ENCODE measurements at places on chromosomes 7 and 10.

GRCh38 chr10:110209926-110210673 lies 2.7 kb downstream of the MXI1 start:
- DNase-seq: no peak

DNA sequence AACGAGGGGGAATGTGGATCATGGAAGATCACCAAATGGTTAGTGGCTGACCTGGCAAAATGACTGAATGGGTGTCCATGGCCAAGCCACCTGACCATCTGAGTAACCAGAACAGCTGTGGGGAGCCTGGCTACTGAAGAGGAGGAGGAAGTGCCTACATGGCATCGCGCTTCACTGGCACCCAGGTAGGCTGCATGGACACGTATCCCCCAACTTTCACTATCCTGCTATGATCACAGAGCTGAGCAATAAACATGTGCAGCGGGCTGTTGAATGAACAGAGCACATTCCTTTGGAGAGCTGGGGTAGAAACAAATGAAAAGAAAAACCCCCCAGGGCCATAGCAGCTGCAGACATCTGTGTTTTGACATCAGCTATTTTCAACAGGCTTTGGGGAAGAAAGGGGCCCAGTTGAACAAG lies 6.5 kb downstream of the AKR1B1 start:
- no peak for DNase-seq

- no peak for DNase-seq
Observed at GRCh38 chr10:11530806-11531205, 80.6 kb downstream of the USP6NL start.

GRCh38 chr10:86392723-86393094 lies 26.1 kb upstream of the GRID1 start:
- no peak for DNase-seq

DNA sequence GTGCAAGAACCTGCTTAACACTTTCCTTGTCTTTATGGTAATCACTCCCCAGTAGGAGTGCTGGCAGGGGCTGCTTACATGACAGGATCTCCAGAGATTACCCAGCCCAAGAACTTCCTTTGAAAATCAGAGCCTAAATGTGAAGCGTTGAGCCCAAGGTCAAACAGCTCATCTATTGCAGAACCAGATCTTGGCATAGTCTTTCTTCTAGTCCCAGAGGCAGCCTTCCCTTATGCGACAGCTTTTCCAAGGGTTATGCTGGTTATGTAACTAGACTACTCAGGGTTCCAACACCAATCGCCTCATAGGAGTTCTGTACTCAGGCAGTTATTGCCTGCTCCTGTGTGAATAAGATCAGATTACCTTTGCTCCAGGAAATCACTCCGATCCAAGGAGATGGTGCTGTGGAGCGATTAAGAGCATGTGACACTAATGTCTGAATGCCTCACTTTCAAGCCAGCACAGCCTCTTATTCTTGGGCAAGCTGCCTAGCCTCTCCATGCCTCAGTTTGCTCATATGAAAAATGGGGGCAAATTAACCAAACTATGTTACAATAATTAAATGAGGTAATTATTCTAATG lies 8.4 kb upstream of the LGI1 start:
- peak; percentile 44 for DNase-seq

GRCh38 chr10:118311505-118311904 lies 30.6 kb downstream of the FAM204A start:
- DNase-seq: no peak

- DNase-seq: no peak
Observed at GRCh38 chr10:33233221-33233620, 101.2 kb downstream of the NRP1 start.

DNA sequence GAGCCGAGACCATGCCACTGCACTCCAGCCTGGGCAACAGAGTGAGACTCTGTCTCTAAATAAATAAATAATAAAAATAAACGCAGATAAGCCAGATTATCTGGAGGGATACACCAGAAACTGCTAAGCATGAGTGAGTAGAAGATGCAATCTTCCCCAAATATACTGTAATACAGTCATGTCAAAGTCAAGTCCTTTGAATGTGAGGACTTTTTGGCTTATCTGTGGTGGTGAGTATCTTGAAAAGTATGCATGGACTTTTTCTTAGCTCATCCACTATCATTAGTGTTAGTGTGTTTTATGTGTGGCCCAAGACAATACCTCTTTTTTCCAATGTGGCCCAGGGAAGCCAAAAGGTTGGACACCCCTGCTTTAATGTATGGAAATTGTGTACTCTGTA lies 44.7 kb upstream of the PITRM1 start:
- DNase-seq: peak; percentile 90

DNA sequence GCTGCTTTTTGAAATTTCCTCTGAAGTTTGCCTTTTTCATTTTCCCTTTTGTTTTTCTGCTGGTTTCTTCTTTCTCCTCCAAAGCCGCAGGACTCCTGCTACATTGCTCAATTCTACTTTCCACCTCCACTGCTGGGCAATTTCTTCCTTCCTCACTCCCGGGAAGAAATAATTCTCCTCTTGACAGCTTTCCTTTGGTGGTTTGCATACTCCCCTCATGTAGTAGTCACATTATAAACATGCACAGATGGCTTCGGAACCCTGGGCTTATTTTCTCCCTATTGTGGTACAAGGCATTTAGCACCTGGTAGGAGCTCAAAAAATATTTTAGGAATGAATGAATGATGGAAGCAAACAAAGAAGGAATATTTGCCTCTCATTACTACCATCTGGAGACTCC lies 977.2 kb downstream of the LRMDA start:
- peak; percentile 88 for DNase-seq

DNA sequence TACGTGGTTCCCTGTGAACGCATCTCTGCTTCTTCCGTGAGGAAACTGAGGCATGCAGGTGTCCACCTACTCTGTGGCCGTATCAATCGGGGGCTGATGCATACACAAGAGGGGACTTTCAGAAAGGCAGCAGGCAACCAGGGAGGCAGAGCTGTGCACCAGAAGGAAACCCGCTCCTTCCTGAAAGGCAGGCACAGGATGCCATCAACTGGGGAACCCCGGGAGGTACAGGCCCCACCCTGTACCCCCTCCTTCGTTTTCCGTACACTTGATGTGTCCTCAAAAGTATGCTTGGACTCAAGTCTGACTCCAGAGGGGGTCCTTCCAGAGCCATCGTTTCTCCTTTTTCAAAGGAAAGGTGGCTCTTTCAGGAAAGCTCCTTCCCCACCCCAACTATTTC lies 59.5 kb downstream of the ASB13 start:
- DNase-seq: no peak

DNA sequence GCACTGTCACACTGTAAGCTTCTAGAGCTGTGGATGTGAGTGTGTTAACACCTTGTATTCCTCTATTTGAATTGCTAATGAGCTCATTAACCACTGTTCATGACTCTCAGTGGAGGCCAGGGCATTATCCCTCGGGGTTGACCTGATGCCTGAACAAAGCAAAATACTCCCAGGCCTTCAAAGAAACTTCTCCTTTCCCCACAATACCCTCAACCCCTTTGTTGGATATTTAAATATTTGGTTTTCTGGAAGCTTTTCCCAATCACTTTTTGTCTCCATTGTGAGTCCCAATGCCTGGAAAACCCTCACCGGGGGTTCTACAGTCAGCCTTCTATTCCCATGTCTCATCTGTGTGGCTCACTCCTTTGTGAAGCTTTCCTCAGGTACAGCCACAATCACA lies 780.1 kb downstream of the PHTF2 start:
- no peak for DNase-seq

GRCh38 chr10:110916554-110917346 lies 2.2 kb downstream of the BBIP1 start:
- DNase-seq: peak; percentile 72

GRCh38 chr7:78413568-78413967 lies 615.0 kb downstream of the PHTF2 start:
- no peak for DNase-seq

DNA sequence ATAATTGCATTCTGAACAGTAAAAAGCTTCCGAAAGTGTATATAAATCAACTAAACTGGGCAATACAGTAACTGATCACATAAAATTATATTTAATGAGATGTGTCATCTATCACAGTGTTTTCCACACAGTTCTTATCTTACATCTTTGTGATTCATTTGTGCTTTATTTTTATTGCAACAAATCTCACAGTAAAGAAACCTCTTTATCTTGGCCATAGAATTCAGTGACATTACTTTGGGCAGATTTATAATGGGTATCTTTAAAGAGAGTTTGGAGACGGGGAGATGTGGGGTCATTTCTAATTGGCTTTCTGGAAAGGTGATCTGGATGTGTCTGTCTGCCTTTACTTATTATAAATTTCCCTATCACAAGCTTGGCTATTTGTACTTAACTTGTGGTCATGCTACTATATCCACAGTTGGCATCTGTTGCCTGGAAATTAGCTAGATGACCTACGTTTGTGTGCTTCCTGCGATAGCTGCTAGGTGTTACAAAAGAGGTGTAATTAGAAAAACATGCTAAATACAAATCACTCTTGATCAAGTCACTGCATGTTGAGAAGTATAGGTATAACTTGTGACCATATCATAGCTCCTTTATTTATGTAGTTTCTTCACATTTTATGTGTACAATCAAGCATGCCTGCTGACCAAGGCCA lies 123.8 kb downstream of the ARID5B start:
- DNase-seq: peak; percentile 49

- DNase-seq: peak; percentile 25
Observed at GRCh38 chr10:45581582-45582385, 90.8 kb downstream of the ZFAND4 start.

DNA sequence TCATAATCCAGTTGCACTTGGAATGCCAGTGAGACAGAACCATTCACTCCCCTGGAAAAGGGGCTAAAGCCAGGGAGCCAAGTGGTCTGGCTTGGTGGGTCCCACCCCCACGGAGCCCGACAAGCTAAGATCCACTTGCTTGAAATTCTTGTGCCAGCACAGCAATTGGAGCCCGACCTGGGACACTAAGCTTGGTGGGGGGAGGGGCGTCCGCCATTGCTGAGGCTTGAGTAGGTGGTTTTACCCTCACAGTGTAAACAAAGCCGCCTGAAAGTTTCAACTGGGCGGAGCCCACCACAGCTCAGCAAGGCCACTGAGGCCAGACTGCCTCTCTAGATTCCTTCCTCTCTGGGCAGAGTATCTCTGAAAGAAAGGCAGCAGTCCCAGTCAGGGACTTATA lies 200.7 kb upstream of the NPSR1 start:
- no peak for DNase-seq

DNA sequence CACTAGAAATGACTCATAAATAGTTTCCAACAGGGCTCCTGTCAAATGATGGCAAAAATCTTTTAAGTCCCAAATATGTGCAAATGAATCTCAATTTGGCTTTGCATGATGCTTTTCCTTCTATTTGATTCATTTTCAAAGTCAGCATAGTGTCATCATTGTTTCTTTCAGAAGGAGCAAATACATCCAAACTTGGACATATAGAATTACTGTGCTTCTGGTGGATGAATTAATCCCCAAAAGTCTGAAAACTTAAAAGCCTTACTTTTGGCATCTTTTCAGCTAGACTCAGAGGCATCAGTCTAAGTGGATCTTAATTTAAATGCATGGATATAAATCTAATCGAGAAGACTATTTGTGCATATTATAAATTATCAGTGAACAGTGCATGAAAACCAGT lies 578.1 kb upstream of the FZD8 start:
- DNase-seq: no peak

- DNase-seq: no peak
Observed at GRCh38 chr10:79128923-79129305, 60.1 kb downstream of the ZMIZ1 start.

GRCh38 chr10:76624470-76624869 lies 1013.1 kb downstream of the KCNMA1 start:
- DNase-seq: no peak

GRCh38 chr10:119420950-119421875 lies 121.3 kb downstream of the RGS10 start:
- no peak for DNase-seq

DNA sequence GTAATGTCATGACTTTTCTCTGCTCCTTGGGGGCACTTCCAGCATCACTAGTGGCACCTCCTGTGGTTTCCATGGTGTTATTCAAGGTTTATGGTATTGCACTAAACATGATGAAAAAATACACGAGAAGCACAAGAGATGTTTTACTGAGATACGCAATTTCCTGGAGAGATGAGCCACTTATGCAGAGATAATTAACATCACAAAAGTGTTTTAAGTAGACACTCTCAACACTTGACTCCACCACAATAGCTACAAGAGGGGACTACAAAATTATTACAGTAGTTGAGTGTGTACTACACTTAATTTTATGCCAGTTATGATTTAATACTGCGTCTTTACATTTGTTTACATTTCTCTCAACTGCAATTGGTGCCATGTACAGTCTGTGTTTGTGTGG lies 906.7 kb downstream of the DNAJB9 start:
- DNase-seq: no peak

- DNase-seq: no peak
Observed at GRCh38 chr10:58666024-58666423, 153.4 kb downstream of the BICC1 start.

- DNase-seq: no peak
Observed at GRCh38 chr7:96359876-96360275, 38.0 kb upstream of the SLC25A13 start.

GRCh38 chr7:75900617-75901315 lies 14.2 kb upstream of the POR start:
- no peak for DNase-seq

- no peak for DNase-seq
Observed at GRCh38 chr10:49817845-49818244, 55.7 kb upstream of the OGDHL start.

DNA sequence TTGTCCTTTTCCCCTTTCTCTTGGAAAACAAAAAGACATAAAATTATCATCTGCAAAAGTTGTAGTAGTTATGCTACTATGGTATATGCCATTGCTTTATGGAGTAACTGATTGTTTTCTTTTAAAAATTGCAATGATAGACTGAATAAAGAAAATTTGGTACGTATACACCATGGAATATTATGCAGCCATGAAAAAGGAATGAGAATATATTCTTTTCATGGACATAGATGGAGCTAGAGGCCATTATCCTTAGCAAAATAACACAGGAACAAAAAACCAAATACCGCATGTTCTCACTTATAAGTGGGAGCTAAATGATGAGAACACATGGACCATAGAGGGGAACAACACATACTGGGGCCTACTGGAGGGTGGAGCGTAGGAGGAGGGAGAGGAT lies 538.8 kb downstream of the PLXDC2 start:
- no peak for DNase-seq

DNA sequence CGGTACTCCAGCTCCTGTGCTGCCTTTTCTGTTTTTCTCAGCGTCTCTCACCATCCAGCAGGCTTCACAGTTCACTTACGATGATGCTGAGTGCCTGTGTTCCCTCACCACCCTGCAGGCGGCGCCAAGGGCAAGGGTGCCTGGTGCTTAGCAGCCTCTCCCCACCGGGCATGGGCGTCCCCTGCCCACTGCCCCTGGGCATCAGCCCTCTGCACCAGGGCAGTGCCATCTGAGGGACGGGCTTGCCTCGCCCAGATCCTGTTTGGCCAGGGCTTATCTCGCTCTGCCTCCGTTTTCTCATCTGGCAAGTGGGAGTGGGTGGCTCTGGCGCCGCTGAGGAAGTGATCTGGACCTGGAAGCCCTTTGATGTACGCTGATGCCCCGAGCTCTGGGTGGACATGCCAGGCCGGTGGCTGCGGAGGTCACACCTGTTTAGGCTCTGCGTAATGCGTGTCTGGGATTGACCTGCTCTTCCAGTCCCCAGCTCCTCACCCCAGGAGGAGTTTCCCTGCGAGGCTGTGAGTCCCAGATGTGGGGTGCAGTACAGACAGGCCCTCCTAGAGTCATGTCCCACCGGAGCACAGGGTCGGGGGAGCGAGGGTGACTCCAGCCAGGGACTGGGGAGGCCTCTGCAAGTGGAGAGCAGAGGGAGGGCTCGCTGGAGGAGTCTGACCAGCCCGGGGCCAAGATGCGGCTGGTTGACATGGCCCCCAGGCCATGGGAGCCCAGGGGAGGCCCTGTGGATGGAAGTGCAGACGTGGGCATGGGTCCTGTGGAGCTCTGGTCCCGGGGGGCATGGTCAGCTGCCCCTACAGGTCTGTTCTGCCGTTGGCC lies 11.8 kb downstream of the TTYH3 start:
- DNase-seq: no peak
